NAMALWA (cell line): ENCODE measurements at places on chromosomes 2 and 18.

DNA sequence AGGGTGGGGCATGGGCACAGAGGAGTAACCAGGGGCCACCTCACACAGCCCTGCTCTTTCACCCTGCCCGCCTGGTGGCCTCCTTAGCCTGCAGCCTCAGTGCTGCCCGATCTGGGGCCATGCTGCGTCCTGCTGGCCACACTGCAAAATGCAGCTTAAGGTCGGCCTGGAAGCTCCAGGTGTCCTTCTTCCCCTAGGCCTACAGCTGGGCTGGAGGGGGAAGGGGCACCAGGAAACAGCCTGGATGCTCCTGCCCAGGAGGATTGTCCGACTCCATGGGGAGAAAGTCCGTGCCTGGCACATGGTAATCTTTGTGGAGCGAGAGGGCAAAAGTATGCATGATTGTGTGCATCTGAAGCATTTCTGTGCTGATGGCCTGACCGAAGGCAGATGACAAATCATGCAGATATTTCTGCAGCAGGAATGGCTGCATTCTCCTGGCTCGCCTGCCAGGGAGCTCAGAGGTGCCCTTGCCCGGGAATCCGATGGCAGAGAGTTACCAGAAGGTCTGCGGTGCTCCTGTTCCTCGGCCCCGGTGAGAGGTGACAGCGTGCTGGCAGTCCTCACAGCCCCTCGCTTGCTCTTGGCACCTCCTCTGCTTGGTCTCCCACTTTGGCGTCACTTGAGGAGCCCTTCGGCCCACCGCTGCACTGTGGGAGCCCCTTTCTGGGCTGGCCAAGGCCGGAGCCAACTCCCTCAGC lies 12.8 kb upstream of the ALPP start:
- peak; percentile 49 for DNase-seq

- no peak for DNase-seq
These were observed 18.1 kb downstream of the CD8A start for GRCh38 chr2:86772611-86773010.

DNA sequence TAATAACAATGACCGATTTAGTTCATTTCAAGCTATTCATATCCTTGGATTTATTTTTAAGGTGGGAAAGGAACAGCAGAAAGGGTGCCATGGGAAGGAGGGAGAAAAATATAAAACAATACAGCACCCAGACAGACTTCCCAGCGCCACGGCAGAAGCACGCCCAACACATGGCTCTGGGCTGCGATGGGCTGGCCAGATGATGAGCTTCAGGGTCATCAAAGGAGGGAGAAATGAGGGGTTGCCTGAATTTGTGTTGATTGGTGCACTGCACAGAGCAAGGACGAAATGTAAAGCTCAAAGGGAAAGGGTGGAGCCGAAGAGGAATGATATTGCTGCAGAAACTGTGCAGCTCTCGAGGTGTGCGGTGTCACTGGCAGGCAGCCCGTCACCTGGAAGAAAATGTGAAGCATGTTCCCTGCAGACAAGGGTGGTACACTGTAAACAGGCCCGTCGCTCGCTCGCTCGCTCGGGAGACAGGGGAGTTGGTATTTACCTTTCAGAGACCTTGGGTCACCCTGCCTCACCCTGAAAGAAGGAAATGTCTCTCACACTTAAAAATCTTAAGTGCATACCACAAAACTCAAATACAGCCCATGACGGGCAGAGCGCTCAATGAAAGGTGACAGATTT lies 195.5 kb upstream of the CTAGE1 start:
- DNase-seq = no peak

DNA sequence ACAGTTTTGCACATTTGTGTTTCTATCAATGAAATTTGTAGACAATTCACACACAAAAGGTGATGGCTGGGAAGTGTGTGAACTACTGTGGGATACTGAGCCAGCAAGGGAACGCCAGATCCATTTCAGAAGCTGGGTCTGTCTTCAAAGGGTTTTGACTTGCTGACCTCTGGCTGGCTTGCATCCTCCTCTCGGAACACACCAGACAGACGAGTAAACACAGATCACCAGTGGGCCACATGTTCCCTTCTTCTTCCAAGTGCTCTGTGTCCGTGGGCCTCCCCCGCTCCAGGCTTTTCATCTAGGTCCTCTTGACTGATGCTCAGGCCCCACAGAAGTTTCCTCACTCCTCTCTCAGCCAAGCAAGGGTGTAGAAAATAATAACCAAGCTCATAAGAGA lies 122.2 kb upstream of the OSR1 start:
- DNase-seq = no peak

- DNase-seq = peak; percentile 53
These were observed 12.7 kb upstream of the CDH2 start for GRCh38 chr18:28189400-28190239.

DNA sequence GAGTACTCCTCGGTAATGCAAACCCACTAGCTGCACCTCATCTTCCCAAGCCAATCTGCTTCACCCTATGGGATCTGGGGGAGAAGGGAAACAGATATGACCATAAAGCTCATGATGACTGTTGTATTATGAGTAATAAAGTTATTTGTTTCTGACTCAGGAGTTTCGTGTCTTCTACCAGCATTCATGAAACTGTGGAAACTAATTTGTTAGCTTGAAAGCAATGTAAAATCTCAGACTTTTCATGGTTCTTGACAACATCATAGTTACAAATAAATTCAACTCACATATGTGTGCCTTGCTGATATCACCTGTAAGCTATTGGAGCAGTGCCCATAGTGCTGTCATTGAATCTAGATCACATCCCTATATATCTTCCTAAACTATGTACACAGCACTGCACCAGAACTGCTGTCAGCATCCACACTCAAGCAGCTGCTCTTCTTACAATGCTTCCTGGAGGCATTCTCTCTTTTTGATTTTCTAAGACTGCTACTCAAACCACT lies 135.6 kb upstream of the KYNU start:
- DNase-seq = no peak

- no peak for DNase-seq
These were observed 53.5 kb downstream of the DARS1 start for GRCh38 chr2:135931776-135932443.

- no peak for DNase-seq
These were observed 684.7 kb downstream of the EPHA4 start for GRCh38 chr2:220887271-220887870.

- DNase-seq = no peak
These were observed 223.3 kb downstream of the CNTNAP5 start for GRCh38 chr2:124248386-124248785.

DNA sequence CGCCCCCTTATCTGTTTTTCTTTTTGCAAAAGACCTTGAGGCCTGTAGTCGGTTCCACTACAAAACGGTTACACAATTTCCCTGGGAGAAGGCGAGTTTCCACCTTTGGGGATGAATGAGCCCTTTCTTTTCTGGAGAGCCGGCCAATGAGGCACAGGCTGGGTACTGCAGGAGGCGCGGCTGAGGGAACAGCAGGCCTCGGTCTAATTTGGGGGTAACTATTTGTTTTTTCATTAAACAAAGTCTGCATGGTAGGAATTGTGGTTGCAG lies 129.2 kb downstream of the MYCN start:
- no peak for DNase-seq

DNA sequence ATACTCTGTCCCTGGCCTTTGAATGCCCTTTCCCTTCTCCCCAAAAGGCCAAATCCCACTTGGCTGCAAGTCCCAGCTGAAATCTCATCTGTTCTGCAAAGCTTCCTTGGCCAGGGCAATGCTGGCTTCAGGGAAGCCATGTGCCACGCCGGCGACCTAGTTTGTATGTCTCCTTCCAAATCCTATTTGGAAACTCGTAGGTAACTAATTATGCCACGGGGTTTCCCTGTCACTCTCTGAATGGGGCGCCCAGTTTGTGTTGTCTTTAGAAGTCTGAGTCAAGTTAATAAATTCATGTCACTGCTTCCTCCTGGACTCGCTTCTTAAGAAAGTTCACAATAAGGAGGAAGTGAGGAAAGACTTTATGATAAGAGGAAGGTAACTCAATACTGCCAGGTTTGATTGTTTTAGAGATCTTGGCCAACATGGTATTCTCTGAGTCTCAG lies 19.1 kb downstream of the FHL2 start:
- DNase-seq = no peak

GRCh38 chr2:207933396-207934065 lies 91.8 kb downstream of the PLEKHM3 start:
- no peak for DNase-seq

DNA sequence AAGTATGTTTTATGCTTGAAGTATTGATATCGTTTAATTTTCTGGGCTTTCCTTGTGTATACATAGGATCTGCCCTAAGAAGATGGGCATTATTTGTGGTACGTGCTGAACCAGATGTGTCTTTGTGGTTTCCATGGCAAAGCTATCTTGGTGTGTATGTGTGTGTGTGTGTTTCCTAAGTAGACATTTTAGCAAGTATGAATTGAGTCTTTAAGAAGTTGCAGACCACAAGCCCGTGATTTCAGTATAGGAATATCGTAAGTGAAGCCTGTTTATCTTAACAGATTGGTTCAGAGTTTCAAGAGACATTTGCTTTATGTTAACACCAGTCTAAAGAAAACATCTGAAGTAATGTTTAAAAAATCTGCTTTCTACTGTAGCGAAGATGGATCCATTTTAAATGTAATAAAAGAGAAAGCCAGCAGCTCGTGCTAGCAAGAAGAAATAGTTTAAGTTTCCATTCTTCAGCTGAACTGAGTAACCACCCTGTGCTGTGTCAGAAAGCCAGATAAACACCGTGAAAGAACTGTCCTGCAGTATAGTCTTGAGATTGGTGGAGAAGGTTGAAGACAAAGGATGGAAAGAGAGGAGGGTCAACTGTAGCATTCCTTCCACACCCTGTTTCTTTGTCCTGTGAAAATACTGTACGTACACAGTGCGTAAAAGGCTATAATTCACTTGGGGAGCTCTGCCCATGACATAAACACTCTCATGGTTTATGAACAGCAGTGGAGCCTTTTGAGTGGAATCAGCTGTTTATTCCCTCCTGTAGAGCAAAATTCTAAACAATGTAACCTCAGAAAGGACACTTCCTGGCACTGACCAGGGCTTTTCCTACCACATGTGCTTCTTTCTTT lies 91.9 kb upstream of the FOSL2 start:
- DNase-seq = no peak

DNA sequence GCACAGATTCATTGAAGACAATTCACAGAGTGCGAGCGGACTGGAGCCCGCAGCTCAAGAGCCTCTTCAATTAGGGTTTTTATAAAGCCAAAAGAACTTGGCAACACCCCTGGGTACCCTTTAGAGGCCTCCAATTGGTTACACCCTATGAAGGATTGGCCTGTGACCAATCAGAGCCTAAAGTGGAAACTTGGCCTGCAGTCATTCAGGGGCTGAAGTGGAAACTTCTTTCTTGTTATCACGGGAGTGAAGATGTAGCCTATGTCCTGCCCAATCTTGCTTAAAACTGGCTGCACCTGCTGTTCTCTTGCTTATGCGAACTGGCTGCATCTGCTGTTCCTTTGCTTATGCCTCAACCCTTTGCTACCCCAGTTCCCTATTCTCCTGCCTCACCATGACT lies 1.8 kb upstream of the HJURP start:
- no peak for DNase-seq

DNA sequence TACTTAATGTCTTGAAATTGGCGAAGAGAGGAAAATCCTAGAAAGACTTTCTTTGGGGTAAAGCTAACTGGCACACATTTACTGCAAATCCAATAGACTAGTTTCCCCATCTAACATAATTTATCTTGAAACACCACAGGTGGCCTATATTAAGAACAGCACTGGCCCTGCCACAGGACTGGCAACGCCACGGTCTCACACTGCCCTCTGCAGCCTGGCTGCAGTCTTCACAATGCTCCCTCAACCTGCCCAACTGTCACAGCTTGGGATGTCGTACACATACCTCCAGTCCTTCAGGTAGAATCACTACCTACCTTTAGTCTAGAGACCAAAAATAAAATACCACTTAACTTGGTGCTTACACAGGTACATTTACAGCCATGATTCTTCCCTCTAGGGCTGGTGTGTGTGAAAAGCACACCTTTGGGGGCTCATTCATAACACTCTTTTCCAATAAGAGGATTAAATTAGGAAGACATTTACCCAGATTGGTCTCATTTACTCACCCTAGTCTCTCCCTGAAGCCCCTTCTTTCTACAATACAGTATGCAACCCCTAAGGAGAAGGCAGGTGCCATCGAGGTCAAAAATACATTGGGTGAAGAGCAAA lies 222.2 kb downstream of the C1D start:
- DNase-seq = peak; percentile 57

GRCh38 chr2:160324917-160325316 lies 124.8 kb upstream of the ITGB6 start:
- DNase-seq = no peak
